ENCODE measurements at places on chromosomes 1 and 21. TPM values are rescaled to one million over a fixed set of nuclear protein-coding genes. Genes with fewer than 3 reads are reported as not detected.

- no peak for DNase-seq
These were observed 29.4 kb downstream of the PALMD start for GRCh38 chr1:99675292-99675691.

DNA sequence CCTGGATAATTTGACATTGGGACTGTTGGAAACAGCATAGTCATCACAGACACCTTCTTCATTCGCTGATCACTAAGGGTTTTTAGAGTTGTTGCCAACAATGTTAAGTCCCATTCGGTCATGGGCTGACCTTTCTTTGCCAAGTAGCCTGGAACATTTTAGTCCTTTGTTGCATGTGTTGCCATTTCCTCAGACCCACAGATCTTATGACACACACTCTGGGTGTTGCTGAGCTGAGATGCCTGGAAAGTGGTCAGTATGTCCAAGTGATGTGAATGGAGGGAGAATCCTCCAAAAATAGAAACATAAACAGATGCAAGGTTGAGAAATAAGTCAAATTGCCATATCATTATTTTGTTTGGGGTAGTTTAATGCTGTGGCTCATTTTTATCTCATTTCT lies 61.5 kb upstream of the GJA5 start:
- DNase-seq: no peak

DNA sequence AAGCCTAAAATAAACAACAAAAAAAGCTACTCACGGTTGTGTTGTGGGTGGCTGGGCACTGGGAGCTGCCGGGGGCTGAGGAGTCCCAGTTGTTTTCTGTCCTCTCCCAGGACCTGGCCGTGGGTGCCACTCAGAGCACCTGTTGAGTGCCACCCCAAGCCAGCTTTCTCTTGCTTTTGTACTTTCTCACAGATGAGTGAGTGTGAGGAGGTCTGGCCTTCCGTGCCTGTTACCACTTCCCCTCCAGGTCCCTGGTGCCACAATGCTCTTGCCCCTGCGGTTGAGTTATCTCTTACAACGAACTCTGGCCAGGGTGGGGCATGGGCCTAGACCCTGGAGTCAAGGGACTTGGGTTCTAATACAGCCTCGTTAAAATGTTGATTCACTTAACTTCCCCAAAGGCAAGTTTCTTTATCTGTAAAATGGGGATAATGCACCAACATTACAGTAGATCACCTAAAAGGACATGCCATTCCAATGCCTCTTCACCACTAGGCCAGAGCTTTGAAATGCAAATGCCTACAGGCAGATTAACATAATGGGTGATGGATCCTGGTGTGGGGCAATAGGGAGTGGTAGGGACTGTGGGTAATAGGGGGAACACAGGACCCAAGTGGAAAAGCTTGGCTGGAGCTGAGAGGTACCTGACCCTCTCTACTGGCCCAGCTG lies at the start of gene CNR2:
Gene CNR2, minus strand, starts transcription at position 151 of the 669 bp plus-strand sequence. CDS start 37,745 bp downstream, outside the sequence.
- no peak for DNase-seq

GRCh38 chr1:31073044-31073443 lies 7.5 kb upstream of the PUM1 start:
- DNase-seq: no peak

- DNase-seq: no peak
These were observed 91.6 kb downstream of the GLUL start for GRCh38 chr1:182299728-182300616.

DNA sequence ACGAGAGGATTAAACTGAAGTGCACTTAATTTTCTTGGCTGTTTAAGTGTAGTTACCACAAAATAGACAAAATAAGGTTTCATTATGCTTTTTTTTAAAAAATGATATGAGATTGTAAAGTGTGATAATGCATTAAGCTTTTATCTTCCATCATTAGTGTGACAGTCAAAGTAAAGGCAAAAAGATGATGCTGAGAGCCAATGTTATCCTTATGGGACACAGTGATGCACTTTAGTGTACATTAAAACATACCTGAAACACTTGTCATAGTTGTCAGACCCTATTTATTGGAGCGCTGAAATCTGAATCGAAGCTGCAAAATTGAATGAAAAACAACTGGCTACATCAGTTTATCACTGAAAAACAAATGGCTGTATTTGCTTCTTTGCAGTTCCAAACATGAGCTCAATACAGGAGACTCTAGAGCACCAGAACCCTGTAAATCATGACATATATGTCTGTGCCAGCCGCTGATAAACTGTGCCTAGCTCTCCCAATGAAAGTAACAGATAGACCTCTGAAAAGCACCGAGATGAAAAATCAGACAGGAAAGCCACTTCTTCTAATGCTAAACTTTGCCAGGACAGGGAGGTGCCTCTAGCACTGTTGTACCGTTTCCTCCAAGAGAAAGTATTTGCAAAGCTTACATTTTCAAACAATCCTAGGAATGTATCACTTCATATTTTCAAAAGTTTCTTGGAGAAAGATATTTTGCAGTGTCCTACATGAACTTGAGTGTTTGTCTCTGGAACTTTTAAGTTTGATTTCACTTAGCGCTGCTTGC lies 120.7 kb upstream of the TMPRSS15 start:
- no peak for DNase-seq

- no peak for DNase-seq
These were observed 102.9 kb downstream of the PTPRC start for GRCh38 chr1:198741744-198742143.

DNA sequence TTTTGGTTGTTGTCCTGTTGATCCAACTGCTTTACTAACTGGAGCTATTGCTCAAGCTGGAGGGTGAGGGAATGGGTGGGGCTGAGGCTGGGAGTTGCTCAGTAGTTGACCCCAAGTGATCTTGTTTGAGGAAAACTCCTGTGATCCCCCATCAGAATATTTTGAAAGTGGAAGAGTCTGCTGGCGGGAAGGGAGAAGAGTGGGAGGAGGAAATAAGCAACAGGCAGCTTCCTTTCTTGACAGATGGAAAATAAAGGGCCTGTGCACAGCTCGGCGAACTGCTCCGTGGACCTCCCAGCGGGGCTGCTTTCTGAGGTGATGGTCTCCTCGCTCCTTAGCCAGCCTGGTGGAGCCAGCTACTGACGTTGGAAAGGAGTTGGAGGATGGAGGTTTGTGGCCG lies 199.1 kb upstream of the LMO4 start:
- DNase-seq: no peak

GRCh38 chr1:38052750-38053415 lies 6.3 kb upstream of the POU3F1 start:
- DNase-seq: no peak

- DNase-seq: no peak
These were observed 70.0 kb downstream of the HMCN1 start for GRCh38 chr1:185804206-185804605.

TEX38 gene
- not detected for total RNA-seq

FMO3 gene
- total RNA-seq: 0.98 TPM

DNA sequence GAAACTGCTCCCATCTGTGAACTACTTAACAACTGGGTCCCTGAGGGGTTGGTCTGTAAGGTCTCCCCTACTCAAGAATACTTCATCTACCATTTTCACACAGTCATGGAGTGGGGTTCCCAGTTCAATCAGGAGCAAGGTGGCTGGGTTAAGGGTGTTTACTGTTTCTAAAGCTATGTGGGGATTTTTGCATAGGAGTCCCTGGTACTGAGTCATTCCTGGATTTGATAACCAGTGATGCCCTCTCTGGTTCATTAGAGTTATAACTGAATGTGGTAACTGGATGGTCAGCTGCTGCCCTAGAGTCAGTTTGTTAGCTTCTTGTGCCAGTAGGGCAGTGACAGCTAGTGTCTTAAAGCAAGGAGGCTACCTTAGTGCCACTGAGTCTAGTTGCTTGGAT lies 29.4 kb upstream of the KCNJ15 start:
- no peak for DNase-seq

DNA sequence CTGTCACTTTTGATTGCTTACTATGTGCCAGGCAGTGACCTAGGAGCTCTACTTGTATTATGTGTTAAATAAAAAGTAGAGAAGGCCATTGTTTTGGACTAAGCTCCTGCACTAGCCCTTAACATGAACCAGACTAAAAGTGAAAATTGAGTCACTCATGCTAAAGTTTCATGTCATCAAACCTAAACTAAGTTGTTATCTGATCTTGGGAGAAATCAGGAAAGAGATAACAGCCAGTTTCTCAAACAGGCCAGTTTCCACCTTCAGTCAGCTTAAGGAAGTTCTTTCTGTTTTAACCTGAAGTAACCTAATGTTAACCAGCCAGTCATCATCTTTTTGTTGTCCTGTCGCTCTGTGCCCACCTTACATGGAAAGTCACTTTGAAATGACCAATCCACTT lies 102.1 kb upstream of the MARK1 start:
- no peak for DNase-seq

GRCh38 chr1:151708891-151709290 lies 7.7 kb downstream of the CELF3 start:
- DNase-seq: no peak

- DNase-seq: no peak
These were observed 54.9 kb upstream of the RUNX3 start for GRCh38 chr1:24984800-24985522.

DNA sequence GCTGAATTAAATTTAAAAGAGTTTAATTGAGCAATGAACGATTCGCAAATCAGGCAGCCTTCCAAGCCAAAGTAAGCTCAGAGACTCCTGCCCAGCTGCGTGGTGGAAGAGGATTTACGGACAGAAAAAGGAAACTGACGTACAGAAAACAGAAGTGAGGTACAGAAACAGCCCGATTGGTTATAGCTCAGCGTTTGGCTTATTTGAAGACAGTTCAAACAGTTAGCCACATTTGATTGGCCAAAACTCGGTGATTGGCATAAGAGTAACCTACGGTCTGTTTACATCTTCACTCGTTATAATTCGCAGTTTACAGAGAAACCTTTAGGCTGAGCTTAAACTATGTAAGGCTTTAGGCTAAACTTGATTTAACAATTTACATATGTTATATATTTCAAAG lies 46.9 kb downstream of the CR1L start:
- DNase-seq: no peak

DNA sequence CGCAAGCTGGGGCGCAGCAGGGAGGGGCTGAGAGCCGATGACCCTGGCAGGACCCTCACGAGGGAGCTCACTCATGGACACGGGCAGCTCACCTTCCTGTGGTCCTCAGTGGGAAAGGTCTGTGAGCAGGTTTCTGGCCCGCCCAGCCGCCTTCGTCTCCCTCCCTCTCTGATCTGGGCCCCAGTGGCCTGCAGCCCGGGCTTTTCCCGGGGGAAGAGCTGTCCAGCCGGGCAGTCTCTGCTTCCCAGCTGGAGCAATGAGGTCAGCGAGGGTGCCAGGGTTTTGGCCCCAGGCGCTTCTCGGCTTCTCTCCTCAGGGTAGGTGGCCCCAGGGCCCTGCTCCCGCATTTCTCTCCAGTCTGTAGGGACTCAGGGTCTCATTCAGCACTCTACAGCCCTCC lies 22.2 kb upstream of the ARHGEF16 start:
- no peak for DNase-seq

FCMR gene
- total RNA-seq: 12.3 TPM

DNA sequence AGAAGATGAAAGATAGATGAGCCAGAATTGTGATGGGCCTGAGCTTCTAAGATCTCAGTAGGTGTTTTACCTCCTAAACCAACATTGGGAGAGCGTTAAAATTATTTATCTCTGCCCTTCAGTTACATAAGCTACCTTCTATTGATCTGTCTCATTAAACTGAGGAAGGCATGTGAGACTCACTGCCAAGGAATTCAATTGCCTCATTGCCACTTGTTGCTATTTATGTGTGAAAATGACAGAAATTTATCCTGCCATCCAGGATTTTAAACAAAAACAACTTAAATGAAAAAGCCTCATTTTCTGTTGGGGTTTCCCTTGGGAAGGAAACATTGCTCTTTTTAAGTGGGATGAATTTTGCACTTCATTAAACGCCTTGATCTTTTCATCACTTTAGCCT lies 78.7 kb upstream of the RUNX1 start:
- no peak for DNase-seq

- no peak for DNase-seq
These were observed 13.9 kb upstream of the PRMT2 start for GRCh38 chr21:46621457-46622182.

GRCh38 chr1:181989261-181989920 lies 72.1 kb downstream of the ZNF648 start:
- no peak for DNase-seq

RIMKLA gene
- 0.25 TPM for total RNA-seq

STUM gene
- total RNA-seq: 6.4 TPM

DNA sequence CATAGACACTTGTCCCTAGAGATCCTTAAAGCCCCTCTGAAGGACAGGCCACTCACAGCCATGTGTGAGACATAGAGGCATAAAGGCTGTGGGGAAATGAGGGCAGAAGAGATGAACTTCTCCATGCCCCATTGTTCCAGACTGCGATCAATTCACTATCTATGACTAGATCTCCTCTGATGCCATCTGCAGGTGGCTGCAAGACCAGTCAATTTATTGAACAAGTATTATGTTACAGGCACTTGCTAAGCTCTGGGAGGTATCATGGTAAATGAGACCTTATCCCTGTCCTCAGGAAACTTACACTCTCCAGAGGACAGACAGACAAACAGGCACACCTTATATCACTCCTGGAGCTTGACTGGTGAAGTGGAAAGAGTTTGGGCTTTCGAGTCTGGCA lies 22.9 kb downstream of the UBIAD1 start:
- DNase-seq: no peak

RUNX3 gene
- total RNA-seq: 4.2 TPM

GRCh38 chr1:197695961-197696360 lies 79.3 kb downstream of the DENND1B start:
- DNase-seq: no peak

DNA sequence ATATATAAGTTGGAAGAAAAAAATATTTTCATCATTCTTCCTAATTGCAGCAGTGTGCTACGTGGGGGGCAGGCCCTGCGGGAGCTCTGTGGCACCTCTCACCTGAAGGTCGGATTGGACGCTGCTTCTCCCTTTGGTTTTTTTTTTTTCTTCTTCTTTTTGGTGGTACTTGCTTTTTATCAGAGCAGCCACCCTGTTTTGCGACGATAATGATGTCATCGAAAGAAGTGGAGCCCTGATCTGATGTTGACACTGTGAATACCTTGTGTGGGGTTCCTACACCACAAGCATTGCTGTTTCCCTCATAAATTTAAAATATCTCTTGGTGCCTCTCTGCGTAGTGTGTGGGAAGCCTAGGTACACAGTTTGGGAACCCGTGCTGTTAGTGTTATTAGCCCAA lies 5.5 kb downstream of the TRAPPC10 start:
- no peak for DNase-seq

DNA sequence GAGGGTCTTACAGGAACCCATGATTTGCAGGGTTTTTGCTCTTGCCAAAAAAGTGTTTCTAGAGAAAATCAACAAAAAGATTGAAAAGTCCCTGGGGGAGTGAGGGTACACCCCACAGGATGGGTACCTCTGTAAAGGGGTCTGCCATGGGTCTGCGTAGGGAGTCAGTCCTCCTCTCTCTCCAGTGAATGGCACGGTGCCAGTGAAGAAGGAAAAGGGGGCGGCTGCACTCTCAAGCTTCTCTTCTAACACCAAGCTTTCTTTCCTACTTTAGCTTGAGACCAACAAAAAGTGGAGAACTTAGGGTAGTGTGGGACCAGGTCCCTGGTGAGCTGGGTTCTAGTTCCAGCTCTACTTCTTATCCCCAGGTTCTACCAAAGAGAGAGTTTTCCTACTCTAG lies 87.4 kb downstream of the GLUL start:
- DNase-seq: no peak

- no peak for DNase-seq
These were observed 366.4 kb upstream of the CXADR start for GRCh38 chr21:17146426-17146825.

GRCh38 chr1:202203238-202204039 lies 9.8 kb downstream of the LGR6 start:
- DNase-seq: no peak

GJA8 gene
- total RNA-seq: not detected

PPFIA4 gene
- total RNA-seq: 11.5 TPM

- DNase-seq: no peak
These were observed 209.5 kb downstream of the TOMM20 start for GRCh38 chr1:234918961-234919761.

GRCh38 chr1:3725366-3725765 lies 26.9 kb upstream of the CCDC27 start:
- no peak for DNase-seq
